NCI-H524 treated with DMSO at 0.1 percent for 48 hours (cell line): ENCODE measurements at places on chromosomes 13 and 19.

GRCh38 chr13:60019119-60019993, 144.4 kb downstream of the DIAPH3 start:
- no peak for DNase-seq

DNA sequence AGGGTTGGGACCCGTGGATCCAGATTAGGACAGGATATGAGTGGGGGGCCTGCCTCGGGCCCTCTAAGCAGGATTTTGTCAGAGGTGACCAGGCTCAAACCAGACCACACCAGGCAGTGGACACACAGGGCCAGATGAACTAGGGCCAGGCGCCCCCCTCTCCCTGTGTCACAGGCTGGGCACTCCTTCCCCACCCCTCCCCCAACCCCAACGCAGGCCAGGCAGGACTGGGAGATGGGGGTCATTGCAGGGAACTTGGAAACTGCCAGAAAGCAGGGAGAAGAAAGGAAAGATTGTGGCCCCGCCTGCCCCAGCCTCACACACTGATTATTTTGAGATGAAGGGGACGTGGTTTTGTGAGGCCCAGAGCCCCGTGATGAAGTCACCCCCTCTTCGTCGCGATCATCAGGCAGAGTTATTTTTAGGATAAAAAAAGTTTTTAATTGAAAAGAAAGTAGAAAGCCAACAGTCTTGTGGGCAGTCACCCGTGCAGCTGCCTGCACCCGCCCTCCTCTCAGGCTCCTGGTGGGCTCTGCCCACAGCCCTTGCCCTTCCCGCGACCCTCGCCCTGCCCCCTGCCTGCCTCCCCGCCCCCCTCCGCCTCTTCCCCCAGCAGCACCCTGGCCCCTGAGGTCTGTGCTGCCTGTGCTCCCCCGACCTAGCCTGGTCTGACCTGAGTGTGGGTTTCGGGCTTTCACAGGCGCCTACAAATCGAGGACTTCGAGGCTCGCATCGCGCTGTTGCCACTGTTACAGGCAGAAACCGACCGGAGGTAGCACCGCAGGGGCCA, 1.9 kb upstream of the YJEFN3 start:
- no peak for DNase-seq

DNA sequence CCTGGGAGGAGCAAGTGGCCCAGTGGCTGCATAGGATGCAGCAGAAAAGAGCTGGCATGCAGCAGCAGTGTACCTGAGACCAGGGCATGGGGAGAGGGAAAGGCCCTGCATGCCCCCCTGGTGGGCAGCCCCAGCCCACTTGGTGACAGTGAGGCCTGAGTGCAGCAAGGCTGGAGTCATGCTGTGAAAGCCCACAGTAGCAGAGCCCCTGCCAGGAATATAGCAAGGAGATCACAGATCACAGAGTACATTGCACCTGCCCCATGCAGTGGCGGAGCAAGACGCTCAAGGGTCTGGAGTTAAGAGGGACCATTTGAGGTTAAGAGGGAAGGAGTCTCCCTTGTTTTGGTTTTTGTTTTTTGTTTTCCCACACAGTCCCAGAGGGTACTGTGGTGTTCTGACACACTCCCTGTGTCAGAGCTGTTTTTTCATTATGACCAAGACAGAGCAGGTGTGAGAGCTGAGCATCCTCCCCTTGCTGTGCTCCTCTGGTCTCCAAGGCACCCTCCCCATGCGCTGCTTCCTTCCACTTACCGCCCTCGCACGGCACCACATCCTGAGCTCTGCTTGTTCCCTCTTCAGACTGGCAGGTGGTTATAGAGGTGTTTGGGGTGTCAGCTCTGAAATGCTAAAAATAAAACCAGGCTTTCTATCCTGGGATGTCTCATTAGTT, 85.0 kb upstream of the UBL3 start:
- no peak for DNase-seq

- DNase-seq, result peak; percentile 75
Observed at GRCh38 chr13:95221971-95222732, 79.1 kb downstream of the ABCC4 start.

- DNase-seq, result no peak
Observed at GRCh38 chr13:41465898-41466320, 8.6 kb downstream of the RGCC start.

DNA sequence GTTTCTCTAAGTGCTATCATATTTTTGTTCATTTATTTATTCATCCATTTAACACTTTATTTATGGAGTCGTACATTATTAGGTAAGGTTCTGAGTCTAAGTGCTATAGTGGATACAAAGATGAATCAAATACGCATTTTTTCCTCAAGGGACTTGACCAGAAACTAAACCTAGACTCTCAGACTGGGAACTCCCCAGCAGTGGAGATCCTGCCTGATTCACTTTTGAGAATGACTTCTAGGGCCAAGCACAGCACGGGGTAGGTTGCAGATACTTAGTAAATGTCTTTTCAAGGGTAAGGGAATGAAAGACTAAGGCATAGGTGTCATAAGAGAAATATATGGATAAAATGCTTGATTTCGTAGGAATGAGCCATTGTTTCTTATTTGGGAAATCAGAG, 7.2 kb downstream of the DNAJC15 start:
- no peak for DNase-seq

GRCh38 chr13:26787961-26788360, 27.4 kb upstream of the GPR12 start:
- DNase-seq, result peak; percentile 65

DNA sequence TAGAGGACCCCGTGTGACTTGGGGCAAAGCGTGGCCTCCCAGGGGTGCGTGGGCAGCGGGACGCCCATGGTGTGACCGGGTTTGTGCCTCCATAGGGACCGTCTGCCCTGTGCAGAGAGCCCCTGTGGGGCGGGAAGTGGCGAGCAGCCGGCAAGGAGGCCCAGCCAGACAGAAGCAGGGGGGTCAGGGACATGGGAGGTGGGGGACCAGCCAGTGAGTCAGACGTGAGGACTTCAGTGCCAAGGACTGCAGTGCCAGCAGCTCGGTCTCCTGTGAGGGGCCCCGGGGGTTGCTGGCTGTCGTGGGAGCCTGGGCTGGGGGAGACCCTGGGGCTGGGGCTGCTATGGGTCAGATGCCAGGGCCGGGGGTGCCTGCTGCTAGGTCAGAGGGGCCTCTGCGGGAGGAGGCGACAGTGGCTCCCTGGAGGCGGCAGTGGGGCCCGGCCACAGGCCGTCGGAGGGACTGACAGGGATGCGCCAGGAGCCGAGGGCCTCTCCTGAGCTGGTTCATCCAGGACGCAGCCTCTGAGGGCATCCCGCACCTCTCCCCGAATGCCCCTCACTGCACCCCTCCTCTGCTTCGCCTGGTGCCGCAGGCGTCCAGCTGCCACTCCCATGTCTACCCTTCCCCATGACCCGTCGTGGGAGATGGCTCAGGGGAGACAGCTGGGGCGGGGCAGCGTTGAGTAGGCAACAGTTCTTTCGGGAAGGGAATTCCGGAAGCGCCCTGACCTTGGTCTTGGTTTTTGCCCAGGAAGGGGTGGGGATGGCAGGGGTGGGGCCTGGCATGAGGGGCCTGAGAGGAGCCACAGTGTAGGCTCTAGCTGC, 80.0 kb downstream of the KDM4B start:
- DNase-seq, result no peak

- peak; percentile 95 for DNase-seq
Observed at GRCh38 chr19:15280915-15281683, 48.9 kb upstream of the EPHX3 start.

- no peak for DNase-seq
Observed at GRCh38 chr13:27578121-27579030, 42.0 kb downstream of the LNX2 start.

GRCh38 chr19:16915135-16915534, 26.3 kb downstream of the F2RL3 start:
- DNase-seq, result no peak

GRCh38 chr13:113142876-113143275, 15.6 kb upstream of the PROZ start:
- DNase-seq, result no peak

GRCh38 chr19:18751571-18751970, 39.5 kb downstream of the COMP start:
- no peak for DNase-seq

DNA sequence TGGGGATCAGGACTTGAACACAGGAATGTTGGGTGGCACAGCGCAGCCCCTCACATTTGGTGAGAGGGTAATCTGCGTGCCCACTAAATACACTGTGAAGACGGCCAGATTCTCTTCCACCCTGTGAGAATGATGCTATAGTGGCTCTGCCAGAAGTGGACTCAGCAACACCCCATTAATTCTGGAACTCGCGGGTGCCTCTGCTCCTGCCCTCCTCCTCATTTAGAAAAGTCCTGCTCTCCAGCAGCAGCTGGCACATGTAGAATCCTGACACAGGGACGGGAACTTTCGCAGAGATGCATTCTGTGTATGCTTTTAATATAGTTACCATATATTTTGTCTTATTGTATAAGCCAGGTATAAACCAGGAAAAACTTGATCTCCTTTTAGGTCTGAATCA, 57.3 kb downstream of the EFNB2 start:
- no peak for DNase-seq

DNA sequence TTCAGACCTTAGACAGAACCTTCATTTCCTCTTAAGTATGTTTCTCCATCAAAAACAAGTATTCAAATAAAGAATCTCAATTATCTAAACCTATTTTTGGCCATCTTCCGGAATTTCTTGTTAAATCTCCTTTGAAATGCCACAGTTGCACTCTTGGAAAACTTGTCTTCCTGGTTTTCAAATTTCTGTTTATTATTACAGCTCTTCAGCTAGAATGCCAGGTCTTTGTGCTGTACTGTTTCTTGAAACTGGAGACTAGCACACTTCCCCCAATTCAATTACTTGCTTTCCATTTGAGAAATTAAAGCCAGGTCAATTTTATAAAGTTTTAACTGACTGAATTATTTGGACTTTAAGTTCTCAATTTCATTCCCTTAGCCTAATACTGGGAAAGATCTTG, 10.2 kb downstream of the KCNRG start:
- DNase-seq, result no peak

GRCh38 chr19:54792814-54793213, 10.6 kb upstream of the KIR2DL4 start:
- DNase-seq, result no peak

GRCh38 chr13:51849145-51850101, 4.4 kb upstream of the TMEM272 start:
- DNase-seq, result no peak

- no peak for DNase-seq
Observed at GRCh38 chr19:57992841-57993240, 9.8 kb downstream of the ZNF606 start.

GRCh38 chr13:80901111-80901510, 560.2 kb upstream of the SPRY2 start:
- no peak for DNase-seq

DNA sequence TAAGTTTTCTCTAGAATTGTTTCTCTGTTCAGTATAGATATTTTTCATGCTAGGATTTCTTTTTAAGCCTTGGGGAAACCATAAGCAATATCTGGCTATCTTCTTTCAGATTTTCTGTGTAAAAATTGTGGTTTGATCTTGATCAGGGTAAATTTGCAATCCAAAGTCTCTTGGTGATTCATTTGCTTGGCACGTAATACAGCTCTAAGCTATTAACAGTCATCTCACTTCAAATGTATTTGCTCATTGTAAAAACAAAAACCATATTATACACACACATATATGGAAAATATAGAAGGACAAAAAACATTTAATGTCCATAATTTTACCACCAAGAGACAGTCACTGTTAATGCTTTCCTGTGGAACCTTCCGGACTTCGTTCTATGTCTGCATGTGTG, 191.0 kb downstream of the SHISA2 start:
- no peak for DNase-seq

GRCh38 chr19:45445139-45445538, 21.4 kb upstream of the ERCC1 start:
- no peak for DNase-seq

DNA sequence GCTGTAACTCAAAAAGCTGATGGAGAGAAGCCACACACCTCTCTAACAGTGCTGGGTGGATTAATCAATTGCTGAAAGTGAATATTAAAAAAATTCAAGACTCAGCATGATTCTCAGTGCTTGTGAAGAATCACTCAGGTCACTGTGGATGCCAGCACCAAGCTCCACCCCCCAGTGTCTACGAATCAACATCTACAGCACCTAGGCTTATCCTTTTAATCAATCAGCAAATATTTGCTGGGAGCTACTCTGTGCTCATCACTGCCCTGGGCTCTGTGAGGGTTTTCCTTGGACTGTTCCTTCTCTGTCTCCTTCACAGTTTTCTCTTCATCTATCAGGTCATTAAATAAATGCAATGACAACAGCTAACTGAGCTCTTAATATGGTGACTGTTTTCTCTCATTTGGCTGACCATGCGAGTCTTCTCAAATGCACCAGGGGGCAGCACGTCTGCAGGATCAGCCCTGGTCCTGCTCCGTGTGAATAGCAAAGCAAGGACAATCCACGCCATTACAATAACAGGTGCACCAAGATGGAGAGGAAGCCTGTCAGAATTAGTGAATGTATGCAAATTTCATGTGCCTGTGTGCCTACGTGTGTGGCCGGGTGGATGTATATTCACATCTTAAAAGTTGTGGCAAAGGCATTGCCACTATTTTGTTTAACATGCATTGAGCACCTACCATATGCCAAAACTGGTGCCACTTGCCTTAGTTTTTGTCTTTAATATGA, 14.6 kb upstream of the C13orf42 start:
- peak; percentile 20 for DNase-seq

- no peak for DNase-seq
Observed at GRCh38 chr13:40666933-40667621, 636 bp upstream of the FOXO1 start.

DNA sequence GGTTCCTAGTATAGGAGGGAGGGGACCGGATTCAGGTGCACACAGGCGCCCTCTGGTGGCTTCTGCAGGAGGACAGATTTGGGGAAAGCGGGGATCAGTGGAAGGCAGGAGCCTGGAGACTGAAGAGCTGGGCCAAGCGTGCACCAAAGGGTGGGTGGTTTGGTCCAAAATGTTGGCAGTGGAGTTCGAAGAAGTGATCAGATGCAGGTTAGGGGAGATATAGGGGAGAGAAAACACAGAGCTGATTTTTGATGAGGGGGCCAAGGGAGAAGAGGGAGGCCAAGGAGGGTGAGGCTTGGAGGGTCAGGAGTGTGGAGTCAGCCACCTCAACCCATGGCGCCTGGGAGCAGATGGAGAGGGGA, 6.8 kb upstream of the CARM1 start:
- DNase-seq, result peak; percentile 24

GRCh38 chr13:43244481-43244880, 221.1 kb downstream of the DNAJC15 start:
- no peak for DNase-seq

GRCh38 chr19:3667037-3667638, 33.1 kb downstream of the PIP5K1C start:
- DNase-seq, result no peak

DNA sequence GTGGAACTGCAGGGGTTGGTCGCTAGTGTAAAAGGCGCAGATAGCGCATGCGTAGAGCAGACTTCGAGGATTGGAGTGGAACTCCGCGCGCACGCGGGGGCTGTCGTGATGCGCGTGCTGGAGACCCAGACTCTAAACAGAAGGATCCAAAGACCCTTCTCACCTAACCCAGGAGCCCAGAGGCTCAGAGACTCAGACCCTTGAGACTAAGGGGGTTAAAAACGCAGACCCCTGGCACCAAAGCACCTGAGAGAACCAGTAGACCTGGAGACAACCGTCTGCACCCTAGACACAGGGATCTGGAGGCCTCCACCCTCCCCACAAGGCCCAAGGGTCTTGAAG, 567 bp upstream of the CTU1 start:
- no peak for DNase-seq
